Suppressor macrophage treated with lipopolysaccharide for 4 hours (primary cell): ENCODE measurements at places on chromosomes 5 and 9.

GRCh38 chr9:90815183-90815943 is 13.7 kb downstream of the SYK start:
- peak; percentile 67 for DNase-seq

DNA sequence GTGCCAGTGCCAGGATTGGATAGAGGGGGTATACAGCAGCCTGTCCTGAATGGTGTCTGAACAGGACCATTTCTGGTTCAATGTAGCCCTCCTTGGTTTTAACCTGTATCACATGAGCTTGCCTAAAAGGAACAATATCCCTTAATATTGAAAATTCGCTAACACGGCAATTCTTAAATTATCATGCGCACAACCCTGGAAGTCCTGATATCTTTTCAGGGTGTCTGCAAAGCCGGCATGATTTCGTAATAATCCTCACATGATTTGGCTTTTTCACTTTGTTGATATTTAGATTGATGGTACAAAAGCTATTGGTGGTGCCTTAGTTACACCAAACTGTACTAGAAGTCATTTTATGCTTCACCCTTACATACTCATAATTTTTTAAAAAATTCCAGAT is 53.2 kb downstream of the PCSK1 start:
- DNase-seq = no peak

DNA sequence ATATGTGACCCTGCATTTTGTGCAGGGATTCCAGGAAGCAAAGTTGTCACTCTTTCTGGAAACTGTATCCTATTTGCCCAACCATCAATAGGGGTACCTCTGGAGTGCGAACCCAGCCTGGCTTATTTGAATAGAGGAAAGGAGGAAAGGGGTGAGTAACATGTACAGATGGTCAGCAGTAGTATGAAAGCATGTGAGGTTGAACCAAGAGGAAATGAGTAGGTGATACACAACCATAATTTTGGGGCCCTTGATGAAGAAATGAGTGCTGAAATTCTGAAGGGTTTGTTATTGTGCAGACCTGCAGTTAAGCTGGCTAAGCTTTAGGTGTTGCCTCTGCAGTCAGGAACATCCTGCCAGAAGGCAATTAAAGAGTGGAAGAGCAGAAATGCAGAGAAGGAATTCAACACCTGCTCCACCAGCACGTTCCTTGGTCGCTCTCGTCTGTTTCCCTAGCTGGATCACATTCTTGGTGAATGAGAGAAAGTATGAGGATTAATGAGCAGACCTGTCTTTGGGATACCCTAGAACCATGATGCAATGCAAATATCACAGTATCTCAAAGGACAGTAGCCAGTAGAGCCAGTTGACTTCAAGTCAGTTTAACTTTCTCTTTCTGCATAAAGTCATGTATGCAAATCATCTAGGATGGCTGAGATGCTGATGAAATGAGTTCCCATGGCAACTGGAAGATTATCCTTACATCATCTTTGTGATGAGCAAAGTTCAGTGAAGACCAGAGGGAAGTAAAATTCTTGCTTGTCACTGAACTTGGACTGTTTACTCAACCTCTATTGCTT is 13.2 kb upstream of the IL12B start:
- peak; percentile 95 for DNase-seq

DNA sequence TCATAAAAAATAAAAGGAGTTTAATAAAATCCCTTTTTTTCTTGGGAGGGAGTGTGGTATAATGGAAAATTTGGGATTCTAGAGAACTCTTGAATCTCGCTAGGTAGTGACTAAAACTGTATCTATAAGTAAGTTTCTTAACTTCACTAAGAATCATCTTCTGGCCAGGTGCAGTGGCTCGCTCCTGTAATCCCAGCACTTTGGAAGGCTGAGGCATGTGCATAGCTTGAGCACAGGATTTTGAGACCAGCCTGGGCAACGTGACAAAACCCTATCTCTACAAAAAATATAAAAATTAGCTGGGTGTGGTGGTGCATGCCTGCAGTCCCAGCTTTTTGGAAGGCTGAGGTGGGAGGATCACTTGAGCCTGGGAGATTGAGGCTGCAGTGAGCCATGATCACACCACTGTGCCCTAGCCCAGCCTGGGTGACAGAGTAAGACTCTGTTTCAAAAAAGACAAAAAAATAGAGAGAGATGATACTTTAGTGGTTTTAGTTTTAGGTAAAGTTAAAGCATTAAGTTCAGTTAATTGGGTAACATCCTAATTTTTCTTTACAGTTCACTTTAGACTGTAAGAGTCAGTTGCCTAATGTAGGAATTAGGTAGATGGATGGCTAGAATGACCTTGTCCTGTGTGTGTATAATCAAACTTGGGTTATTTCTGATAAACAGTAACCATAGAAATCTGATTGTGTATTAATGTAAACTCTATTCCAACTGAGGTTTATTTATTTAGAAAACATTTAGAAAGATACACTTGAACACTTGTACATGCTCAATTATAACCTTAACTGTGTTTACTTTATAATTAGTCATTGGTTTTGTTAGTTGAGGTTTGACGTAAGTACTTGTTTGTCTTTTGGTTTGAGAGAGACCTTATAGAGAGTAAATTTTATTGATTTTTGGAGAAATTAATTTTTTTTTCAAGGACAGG is 17.8 kb downstream of the UNC13B start:
- no peak for DNase-seq

GRCh38 chr5:144191531-144191930 is 20.9 kb downstream of the KCTD16 start:
- DNase-seq = no peak

DNA sequence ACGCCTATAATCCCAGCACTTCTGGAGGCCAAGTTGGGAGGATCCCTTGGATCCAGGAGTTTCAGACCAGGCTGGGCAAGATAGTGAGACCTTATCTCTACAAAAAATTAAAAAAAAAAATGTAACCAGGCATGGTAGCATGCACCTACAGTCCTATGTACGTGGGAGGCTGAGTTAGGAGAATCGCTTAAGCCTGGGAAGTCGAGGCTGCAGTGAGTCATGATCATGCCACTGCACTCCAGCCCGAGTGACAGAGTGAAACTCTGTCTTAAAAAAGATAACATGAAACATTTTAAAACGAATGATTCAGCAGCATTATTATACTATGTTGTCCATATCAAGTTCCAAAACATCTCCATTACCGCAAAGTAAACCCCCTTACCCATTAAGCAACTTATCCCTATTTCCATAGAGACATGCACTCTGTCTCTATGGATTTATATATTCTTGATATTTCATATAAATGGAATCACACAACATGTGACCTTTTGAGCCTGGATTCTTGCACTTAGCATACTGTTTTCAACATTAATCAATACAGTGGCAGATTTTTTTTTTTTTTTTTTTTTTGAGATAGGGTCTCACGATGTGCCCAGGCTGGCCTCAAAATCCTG is 56.9 kb upstream of the MTMR12 start:
- DNase-seq = peak; percentile 25

DNA sequence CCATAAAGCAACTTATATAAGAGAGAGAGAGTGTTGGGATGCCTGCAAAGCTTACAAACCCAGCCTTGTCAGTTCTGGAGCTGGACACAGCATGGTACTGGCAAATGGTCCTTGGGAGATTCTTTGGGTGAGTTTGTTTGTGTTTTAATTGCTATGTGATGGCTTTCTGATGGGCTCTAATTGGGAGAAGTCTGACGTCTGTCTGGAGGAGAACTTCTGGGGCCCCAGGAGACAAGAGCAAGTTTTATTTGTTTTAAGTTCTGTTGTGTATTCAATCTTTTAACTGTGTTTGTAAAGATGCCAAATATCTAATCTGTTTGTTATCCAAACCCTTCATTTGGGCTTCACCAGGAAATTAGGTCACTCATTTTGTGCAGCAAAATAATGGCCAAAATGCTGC is 50.3 kb upstream of the AFAP1L1 start:
- no peak for DNase-seq
